ENCODE measurements at places on chromosomes 7 and 10. TPM values are rescaled to one million over a fixed set of nuclear protein-coding genes. Genes with fewer than 3 reads are reported as not detected.
A peak's percentile ranks its signal among the peaks of the same experiment; 100 is the strongest.

DNA sequence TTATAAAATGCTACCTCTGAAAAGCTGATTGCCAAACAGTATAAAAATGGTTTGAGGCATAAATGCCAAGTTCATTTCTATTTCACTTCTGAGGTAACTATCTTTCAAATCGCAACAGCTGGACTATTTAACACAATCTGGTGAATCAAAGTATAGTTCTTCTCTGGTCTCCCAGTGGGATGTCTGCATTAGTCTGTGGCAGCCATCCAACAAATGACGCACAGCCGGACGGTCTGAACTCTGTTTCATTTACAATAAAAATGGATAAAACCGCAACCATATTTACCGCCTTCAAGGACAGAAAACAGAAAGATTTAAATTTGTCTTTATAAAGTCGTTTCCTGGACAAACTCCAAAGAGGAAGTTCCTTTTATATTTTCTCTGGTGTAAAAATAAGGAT lies 41.9 kb downstream of the ENO4 start:
- DNase-seq, result peak; percentile 61

GRCh38 chr7:8221567-8221966 lies 40.4 kb downstream of the ICA1 start:
- no peak for DNase-seq

The INA gene
- polyA plus RNA-seq, result 0.53 TPM

GRCh38 chr7:30148951-30149459 lies 14.2 kb downstream of the MTURN start:
- no peak for DNase-seq

GRCh38 chr7:12303062-12303461 lies 92.0 kb downstream of the TMEM106B start:
- no peak for DNase-seq

- no peak for DNase-seq
These were observed 231.2 kb downstream of the PTPRN2 start for GRCh38 chr7:158356454-158356853.

DNA sequence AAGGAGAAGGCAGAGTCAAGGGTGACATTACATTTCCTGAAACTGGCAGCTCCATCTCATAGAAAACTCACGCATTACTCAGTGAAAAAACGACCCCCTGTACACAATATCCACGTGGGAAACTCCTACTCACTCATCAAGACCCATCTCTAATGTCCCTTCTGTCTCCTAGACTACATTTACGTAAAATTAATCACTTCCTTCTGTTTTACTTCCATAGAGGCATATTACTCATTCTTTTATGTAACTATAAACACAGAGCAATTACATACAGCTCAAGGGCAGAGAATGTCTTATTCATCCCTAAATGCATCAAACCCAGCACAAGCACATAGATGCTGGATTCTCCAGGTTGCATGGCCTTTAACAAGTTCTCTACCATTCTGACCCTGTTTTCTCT lies 281.8 kb downstream of the KCNMA1 start:
- no peak for DNase-seq

GRCh38 chr10:61487506-61487905 lies 34.3 kb upstream of the TMEM26 start:
- DNase-seq, result no peak

The SPDYE11 gene
- polyA plus RNA-seq, result 1.6 TPM

The CNPY4 gene
- polyA plus RNA-seq, result 46.7 TPM

- peak; percentile 32 for DNase-seq
These were observed 81.5 kb upstream of the GNAI1 start for GRCh38 chr7:80053124-80053523.

Data from left kidney (tissue), 8 donors.